ENCODE measurements at places on chromosomes 12 and 14.

DNA sequence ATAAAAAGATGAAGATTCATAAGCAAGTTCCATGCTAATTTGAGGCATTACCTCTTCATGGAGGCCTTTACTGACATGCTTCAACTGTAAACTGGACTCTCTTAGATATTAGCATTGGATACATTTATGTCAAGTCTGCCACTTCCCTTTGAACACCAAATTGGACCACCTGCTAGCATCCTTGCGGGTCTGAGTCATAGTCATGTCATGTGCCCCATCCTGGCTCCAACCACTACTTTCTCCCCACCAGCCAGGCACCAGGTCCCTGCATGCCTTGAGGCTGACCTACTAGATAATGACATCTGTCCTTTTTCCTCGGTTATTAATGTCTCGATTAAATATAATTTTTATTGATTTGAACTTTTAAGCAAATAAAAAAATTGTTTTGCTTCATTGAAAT, 32.9 kb upstream of the EEA1 start:
- H3K4me3 ChIP-seq: no peak overlapping the region
- H3K27me3 ChIP-seq: no peaks in the 10 kb centered on the region
- peaks cover 5% of the 10 kb centered on the region for H3K4me1 ChIP-seq
- no peaks in the 10 kb centered on the region for H3K36me3 ChIP-seq
- H3K27ac ChIP-seq: no peak overlapping the region
- no peak for DNase-seq

DNA sequence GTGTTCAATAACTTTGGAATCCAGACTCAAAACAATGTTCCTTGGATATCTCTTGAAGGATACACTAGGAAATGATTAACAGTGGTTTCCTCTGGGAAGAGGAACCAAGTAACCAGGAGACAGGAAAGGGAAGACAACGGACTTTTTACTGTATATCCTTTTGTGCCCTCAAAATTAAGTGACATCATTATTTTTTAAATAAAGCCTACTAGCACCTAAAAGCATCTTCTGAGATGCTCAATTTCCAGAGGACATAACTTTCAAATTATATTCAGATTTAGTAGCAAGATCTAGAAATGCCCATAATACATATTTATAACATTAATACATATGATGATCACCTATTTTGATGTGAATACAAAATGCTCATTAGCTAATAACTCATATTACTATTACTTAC, 6.5 kb downstream of the HECTD1 start:
- no peak overlapping the region for H3K27ac ChIP-seq
- H3K27me3 ChIP-seq: no peaks in the 10 kb centered on the region
- H3K4me1 ChIP-seq: peaks cover 16% of the 10 kb centered on the region
- DNase-seq: no peak
- H3K36me3 ChIP-seq: peaks cover 18% of the 10 kb centered on the region

DNA sequence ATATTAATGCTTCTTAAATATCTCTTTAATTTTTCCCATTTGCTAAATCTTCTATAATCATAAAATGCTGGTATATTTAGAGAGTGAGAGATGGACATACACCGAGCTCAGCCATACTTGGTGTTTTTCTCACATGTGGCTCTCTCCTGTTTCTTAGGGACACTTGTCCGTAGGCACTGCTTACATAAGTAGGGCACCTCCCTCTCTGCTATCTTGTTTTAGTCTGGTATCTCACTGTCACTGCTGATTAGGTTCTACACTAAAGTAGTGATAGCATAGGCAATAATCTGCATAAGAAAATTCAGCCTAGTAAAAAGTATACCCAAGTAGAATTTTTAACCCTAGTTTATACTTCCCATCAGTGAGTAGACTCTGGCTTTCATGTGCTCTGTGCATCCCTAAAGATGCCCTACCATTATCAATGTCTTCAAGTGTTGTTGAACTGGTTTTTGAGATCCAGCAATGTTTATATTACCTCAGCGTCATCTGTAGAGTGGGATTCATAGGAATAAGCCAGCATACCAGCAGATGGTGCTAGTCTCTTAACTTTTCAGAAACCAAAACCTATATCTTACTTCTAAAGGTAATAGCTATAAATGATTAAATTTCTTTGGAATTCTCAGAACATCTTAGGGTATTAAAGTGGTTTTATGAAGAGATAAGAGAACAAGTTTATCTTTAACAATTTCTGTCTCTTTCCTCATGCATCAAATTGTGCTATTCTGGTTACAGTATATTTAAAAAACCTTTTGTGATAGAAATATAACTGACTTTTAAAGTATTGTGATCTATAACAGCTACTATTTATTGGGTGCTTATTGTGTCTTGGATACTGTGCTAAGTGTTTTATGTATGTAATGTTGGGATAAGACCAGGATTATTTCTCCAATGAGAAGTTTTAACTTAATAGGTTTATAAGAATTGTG, 32.9 kb downstream of the ARID2 start:
- H3K4me1 ChIP-seq: peaks cover 16% of the 10 kb centered on the region
- H3K27me3 ChIP-seq: no peaks in the 10 kb centered on the region
- H3K4me3 ChIP-seq: no peak overlapping the region
- no peak for DNase-seq

- H3K27ac ChIP-seq: no peak overlapping the region
- no peak overlapping the region for H3K4me3 ChIP-seq
- no peaks in the 10 kb centered on the region for H3K4me1 ChIP-seq
Observed at GRCh38 chr12:4148418-4149056, 125.0 kb upstream of the CCND2 start.

- H3K4me1 ChIP-seq: no peaks in the 10 kb centered on the region
- no peak overlapping the region for H3K27ac ChIP-seq
- H3K27me3 ChIP-seq: no peaks in the 10 kb centered on the region
- DNase-seq: no peak
- no peaks in the 10 kb centered on the region for H3K36me3 ChIP-seq
- H3K4me3 ChIP-seq: no peak overlapping the region
Observed at GRCh38 chr12:92336641-92337040, 191.0 kb upstream of the BTG1 start.

- DNase-seq: no peak
- H3K4me3 ChIP-seq: no peak overlapping the region
- no peaks in the 10 kb centered on the region for H3K4me1 ChIP-seq
- no peaks in the 10 kb centered on the region for H3K36me3 ChIP-seq
- H3K27me3 ChIP-seq: no peaks in the 10 kb centered on the region
Observed at GRCh38 chr12:72072592-72073212, 134.1 kb downstream of the TPH2 start.
